ENCODE measurements at places on chromosomes 7 and 10. TPM values are rescaled to one million over a fixed set of nuclear protein-coding genes. Genes with fewer than 3 reads are reported as not detected.

The GJD4 gene
- polyA plus RNA-seq, result 0.17 TPM

The ZNF316 gene
- polyA plus RNA-seq, result 45.4 TPM

GRCh38 chr10:12709521-12709963, 292.0 kb downstream of the CCDC3 start:
- DNase-seq, result no peak

DNA sequence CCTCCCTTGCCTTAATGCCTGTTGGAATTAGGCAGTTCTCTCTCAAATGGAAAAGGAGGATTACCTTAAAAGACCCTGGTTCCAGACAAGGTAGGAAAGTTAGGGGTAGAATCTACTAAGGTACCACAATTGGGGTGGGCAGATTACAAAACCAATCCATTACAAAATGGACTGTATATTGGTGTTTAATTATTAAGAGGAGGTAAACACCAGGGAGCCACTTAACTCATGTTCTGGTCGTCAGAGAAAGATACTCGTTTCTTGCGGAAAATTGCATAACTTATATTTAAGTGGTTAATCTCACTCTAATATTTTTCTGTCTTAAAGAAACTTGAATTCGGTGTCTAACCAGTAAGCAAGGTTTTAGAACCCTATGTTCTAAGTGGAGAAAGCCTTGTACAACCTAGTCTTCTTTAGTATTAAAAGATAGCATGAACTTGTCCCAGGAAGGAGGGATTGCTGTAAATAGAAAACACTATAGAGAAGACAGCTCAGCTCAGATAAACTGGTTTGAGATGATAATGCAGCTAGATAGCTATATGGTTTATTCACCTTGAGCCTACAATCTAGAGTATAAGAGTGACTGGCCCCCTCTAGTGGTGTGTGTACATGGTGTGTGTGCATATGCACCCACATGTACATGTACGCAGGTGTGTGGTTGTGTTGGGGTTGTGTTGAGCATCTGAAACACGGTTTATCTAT, 58.0 kb upstream of the STRIP2 start:
- no peak for DNase-seq

- DNase-seq, result no peak
Observed at GRCh38 chr10:82660205-82660604, 785.2 kb downstream of the NRG3 start.

DNA sequence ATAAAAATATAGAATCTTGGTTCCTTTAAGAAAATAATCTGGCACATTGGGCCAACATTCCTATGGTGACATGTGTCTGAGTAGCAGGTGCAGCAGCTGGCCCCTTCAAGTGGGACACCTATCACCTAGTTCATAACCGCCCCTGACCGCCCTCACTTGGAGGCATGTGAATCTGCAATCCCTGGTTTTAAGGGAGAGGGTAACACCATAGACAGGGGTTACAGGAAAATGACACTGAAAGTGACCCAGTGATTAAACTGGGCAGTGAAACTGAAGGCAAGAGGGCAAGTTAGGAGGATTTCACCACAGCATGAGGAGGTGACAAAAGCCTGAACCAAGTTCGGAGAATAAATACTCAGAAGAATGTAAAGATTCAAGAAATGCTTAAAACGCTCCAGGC, 1.1 kb downstream of the RSU1 start:
- DNase-seq, result no peak

- DNase-seq, result no peak
Observed at GRCh38 chr10:29657719-29658274, 23.0 kb upstream of the SVIL start.

GRCh38 chr7:147912291-147912690, 678.3 kb upstream of the C7orf33 start:
- no peak for DNase-seq

- DNase-seq, result no peak
Observed at GRCh38 chr7:50304129-50304910, at the start of gene IKZF1. Gene IKZF1, plus strand, starts transcription at chr7:50304716. Its CDS starts 14,346 bp downstream, at chr7:50319062.

The BTRC gene
- 25.8 TPM for polyA plus RNA-seq

GRCh38 chr10:19920075-19920726, 104.0 kb downstream of the PLXDC2 start:
- no peak for DNase-seq

- no peak for DNase-seq
Observed at GRCh38 chr10:102254426-102254825, 9.1 kb downstream of the GBF1 start.

The PIP gene
- polyA plus RNA-seq, result not detected

The SAMD9 gene
- 4.7 TPM for polyA plus RNA-seq

- no peak for DNase-seq
Observed at GRCh38 chr10:75793848-75794247, 362.4 kb downstream of the LRMDA start.

DNA sequence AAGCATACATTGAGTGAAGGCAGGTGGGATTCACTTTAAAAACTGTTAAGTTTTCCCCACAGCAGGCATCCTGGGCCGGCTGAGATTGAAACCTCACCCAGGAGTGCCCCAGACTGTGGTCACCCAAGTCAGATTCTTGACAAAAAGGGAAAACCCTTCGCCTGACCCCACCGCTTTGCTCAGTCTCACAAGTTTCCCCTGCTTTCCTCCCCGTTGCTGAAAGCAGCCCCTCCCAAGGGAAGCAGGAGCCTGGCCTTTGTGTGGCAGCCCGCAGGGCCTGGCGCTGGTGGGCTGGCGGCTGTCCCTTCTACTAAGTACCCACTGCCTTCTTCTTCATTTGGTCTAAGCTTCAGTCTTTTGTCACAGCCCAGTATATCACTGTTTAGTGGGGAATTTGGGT, 16.0 kb downstream of the RNF32 start:
- DNase-seq, result no peak

- DNase-seq, result no peak
Observed at GRCh38 chr7:116726713-116727431, 54.9 kb downstream of the MET start.

- DNase-seq, result no peak
Observed at GRCh38 chr7:1858435-1859265, 188.6 kb downstream of the ELFN1 start.

The SLC12A9 gene
- polyA plus RNA-seq, result 20.9 TPM

GRCh38 chr10:6065406-6065805, 3.2 kb upstream of the IL2RA start:
- DNase-seq, result no peak

DNA sequence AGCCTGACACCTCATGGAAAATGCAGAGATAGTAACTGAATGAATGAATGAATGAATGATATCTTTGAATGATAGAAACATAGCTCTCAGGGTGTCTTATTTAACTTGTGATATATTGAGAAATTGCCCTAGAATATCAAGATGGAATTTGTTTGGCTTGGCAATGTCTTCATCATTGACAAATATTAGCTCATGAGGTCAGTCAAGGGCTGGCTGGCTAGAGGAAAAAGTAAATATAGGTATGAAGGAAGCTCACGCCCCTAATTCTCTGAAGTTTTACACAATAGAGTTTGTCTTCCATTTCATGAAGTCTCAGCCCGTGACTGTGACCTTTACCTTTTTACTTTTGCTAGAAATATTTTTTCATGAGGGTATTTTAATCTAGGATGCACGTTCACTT, 305.2 kb downstream of the ADARB2 start:
- DNase-seq, result no peak

- DNase-seq, result no peak
Observed at GRCh38 chr7:135231686-135232085, 2.0 kb upstream of the STRA8 start.

The NXPH1 gene
- polyA plus RNA-seq, result 0.21 TPM

DNA sequence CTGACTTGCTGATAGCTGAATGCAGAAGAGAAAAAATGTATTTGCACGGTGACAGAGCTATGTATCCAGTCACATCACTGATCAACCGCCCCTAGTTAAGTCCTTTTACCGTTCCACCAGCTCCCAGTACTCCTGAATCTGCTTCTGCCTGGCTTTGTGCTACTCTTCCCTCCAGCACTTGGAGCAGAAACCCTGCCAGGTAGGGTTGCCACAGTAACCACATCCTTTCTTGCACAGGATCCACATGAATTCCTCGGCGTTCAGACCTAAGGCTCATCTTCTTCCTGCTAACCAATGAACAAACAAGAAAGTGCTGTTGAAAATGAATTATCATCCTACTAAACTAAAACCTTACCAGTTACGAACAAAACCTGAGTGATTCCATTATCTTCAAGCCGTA, 52.0 kb upstream of the KCTD7 start:
- no peak for DNase-seq

The JAKMIP3 gene
- polyA plus RNA-seq, result 0.26 TPM

DNA sequence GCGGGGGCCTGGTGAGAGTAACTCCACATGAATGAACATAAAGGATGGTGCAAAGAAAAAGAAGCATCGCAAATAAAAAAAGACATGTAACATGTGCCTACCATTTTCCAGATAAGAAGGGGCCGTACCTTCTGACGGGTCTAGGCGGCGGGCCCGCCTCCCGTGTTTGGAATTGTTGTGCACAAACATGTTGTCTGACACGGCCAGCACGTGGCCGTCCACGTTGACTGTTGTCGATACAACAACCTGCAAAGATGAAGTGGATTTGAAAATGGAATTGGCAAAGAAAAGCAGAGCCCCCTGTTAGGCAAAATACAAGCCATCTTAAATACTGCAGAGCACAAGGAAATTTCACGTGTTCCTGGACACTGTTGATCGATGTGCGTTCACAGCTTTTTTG, 90.7 kb downstream of the EBF3 start:
- DNase-seq, result no peak

DNA sequence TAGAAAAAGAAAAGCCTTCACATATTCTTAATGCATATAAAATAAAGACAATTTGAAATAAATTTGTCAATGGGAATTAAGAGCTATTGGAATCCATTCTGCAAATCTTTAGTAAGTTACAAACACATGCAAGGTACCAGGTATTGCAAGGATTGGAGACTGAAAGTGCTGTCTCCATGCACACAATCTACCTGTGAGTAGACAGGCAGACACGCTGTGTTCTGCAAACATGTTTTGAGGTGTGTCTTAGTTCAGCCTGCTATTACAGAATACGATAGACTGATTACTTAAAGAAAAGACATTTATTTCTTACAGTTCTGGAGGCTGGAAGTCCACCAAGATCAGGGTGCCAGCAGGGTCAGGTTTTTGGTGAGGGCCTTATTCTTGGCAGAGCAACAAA, 10.0 kb downstream of the NMT2 start:
- no peak for DNase-seq

DNA sequence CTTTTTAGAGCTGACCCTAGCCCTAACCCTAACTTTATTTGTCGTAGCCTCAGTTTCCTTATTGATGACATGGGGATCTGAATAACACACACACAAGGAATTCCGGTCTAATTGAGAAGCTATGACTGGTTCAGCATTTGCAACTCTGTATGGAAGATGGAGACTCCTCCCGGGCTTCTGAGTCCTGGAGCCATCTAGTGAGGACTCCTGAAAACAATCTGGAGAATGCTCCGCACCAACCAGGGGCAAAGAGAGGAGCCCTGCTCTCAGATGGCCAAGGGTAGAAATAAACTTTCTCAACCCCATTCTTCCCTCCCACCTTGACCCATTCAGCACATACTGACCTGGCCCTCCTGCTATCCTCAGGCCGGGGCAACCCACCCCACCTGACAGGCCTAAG, 26.4 kb downstream of the MBL2 start:
- no peak for DNase-seq

DNA sequence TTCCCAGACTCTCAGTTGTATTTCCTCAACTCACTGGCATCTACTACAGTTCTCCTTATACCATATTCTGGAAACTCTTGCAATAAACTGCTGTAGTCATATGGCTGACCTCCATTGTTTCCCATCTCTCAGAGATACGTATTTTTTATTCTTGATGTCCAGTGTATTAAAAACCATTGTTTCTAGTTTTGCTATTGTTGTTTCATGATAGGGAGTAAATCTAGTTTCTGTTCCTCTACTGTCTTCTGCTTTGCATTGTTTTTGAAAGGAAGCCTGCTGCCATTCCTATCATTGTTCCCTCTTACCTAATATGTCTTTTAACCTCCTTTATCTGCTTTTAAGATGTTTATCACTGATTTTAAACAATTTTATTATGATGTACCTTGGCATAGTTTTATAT, 255.0 kb downstream of the ADK start:
- no peak for DNase-seq

- DNase-seq, result no peak
Observed at GRCh38 chr7:148915211-148915610, 31.1 kb upstream of the EZH2 start.

Data from renal cortex interstitium (tissue), 15 donors.